ENCODE measurements at places on chromosomes 16 and 17. TPM values are rescaled to one million over a fixed set of nuclear protein-coding genes. Genes with fewer than 3 reads are reported as not detected.

DNA sequence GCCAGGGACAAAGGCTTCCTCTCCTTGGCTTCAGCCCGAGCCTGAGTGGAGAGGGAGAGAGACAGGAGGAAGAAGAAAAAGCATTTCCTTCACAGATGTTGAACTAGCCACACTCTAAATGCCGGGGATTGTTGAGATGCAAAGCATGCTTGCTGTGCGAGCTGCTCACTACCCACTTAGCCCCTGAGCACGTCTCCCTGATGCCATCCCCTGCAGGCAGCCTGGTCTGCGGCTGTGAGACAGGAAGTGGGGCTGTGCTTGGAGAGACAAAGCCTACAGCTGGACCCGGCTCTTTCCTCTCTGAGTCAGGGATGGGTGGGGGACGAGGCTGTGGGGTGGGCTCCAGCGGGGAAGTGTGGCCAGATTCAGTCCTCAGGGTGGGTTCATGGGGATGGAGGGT is 13.7 kb downstream of the WNT9B start:
- no peak for DNase-seq

DNA sequence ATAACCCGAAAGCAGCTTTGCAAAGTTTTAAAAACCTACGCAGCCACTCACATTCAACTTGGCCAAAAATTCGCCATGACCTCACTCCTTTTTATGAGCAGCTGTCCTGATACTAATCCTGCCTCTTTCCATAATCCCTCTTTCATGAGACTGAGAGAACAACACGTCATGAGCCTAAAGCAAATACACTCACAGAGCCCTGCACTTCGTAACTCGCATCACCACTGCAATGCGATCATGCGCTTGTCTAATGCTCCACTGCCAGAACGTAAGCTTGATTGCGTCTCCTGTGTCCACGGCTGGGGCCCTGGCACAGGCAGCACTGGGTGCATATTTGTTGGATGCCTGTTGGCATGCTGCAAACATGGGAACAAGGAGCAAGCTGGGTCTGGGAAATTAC is 36.2 kb downstream of the CDRT4 start:
- no peak for DNase-seq

DNA sequence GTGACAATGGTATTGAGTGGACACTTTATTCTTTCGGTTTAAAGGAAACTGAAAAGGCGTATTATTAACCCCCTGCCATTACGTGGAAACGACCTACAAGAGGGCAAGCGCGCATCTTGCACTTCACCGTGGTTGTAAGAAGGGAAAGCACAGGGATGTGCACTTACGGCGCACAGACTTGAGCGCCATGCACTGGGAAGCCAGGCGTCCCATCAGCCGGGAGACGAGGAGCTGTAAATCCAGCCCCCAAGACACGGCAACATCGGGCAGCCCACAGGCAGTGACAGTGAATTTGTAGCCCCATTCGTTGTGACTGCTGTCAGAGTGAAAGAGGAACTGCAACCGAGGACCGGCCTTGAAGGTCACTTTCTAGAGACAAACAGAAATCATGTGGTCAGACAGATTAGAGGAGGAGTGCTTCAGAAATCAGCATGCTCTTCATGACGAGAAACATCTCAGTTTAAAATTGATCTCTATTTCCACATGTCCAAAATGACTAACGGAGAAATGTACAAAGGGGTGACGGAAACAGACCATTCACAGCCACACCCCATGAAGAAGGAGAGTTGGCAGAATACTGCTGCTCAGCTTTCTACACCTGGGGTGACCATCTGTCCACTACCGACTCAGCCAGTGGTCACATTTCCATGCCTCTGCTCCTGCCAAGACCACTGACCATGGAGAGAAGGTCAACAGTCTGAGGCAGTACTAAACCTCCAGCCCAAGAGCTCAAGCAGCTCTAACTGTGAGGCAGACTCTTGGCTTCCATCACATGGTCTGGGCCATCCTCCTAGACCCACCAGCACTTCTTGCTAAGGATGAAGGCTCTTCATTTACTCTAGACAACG is 68.6 kb downstream of the ZZEF1 start:
- peak; percentile 44 for DNase-seq

- no peak for DNase-seq
These were observed 19.2 kb downstream of the UNC119 start for GRCh38 chr17:28533091-28533807.

- DNase-seq: no peak
These were observed 4.2 kb downstream of the ITGB3 start for GRCh38 chr17:47257651-47258339.

PLEKHH3 gene
- 0.41 TPM for polyA plus RNA-seq

AANAT gene
- not detected for polyA plus RNA-seq

- DNase-seq: no peak
These were observed 10.1 kb upstream of the PRKCA start for GRCh38 chr17:66292353-66292752.

GRCh38 chr16:11354733-11355574 is 9.7 kb downstream of the RMI2 start:
- DNase-seq: peak; percentile 44

DNA sequence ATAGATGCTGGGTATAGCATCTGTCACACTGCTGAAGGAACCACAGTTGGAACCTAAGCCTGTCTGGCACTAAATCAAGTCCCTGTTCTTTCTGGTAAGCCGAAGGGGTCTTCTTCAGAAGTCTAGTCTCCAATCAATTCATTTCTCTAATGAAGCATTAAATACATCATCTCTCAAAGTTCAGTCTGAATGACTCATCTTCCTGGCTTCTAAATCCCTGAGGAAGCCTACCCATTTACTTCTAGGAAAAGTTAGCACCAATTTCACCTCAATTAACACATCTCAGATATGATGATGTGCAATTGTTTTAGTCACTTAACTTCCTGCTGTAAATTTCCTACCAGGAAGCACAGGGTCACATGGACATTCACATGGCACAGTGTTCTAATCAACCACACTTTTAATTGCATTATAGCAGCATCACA is 49.9 kb downstream of the TEX14 start:
- DNase-seq: no peak

DNA sequence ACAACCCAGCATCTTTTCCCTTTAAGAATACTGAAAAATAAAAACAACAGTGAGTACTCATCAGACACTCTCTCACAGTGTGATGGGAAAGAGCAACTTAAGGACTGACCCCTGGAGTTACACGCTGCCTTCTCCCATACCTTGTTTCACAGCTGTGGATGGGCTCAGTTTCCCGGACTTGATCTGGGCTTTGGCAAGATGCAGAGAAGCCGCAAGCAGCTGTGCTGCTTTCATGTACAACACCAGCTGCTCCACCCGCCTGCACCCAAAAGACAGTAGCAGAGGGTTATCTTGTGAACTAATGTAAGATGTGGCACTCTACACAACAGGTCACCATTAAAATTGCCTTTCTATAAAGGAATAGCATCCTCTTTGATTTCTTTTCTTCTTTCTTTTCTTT is 32.7 kb upstream of the ALDH3A1 start:
- no peak for DNase-seq

EFCAB5 gene
- 0.04 TPM for polyA plus RNA-seq

DNA sequence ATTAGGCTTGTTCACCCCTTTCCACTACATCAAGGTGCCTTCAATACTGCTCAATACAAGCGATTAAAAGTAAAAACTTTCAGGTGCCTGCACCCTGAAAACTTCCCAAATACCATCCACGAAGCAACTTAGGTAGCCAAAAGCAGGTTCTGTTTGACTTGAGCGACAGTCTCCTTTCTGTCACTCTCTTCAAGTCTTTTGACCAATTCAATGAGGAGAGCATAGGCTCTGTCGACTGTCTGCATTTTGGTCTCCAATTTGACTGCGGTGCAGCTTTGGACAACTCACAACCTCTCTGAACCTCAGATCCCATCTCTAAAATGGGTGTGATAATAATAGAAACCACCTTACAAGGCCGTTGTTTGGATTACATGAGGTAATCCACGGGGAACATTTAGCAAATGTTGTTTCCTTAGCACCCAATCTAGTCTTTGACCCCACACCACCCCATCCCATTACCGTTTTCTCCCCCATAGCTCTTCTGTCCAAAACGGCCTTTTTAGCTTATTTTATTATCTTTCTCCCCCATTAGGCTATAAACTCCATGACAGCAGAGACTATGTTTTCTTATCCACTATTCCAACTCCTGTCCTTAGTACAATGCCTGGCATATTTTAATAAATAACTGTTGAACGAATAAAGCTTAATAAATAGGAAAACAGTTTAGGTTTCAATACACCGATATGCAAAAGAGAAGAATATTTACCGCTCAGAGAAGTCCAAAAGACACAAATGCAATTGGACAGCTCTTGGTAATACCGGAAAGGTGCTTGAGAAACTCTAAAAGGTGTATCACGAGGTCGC is 999 bp downstream of the MARF1 start:
- DNase-seq: no peak

GRCh38 chr16:73199214-73199613 is 151.3 kb upstream of the ZFHX3 start:
- no peak for DNase-seq
